ENCODE measurements at places on chromosomes 13 and 19. TPM values are rescaled to one million over a fixed set of nuclear protein-coding genes. Genes with fewer than 3 reads are reported as not detected.

- peak; percentile 85 for DNase-seq
These were observed 1.0 kb downstream of the FSTL3 start for GRCh38 chr19:677201-677600.

OLFM4 gene
- total RNA-seq = 3.1 TPM

DNA sequence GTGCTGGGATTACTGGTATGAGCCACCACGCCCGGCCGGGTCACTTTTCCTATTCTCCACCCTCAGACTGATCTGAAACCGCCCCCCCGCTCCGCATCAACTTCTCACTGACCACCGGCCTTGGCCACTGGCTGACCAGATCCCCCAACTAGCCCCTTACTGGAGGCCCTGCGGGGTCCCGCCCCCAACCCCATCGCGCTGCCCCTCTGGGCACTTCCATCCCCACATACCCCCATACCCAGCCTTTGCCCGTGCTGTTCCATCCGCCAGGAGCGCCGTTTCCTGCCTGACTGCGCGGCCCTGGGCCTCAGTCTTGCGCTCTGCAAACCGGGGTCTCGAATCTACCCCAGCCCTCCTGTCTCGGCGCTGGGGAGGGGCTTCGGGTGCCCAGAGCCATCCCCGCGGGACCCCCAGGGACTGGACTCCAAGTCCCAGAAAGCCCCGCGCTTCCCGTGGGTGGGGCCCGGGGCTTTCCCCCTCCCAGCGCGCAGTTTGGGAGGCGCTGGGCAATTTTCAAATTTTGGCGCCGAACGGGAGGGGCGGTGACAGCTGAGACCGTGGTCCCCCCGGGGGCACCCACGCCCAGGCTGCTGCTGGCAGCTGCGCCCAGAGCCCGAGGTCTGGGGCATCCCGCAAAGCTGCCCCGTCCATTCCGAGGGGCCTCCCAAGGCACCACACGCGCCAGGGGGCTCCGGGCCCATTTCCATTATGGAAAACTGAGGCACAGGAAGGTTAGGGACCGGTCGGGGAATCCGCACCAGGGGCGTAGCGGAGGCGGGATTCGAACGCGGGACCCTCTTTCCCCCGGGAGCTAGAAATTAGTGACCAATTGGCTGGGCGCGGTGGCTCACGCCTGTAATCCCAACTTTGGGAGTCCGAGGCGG is 5.2 kb upstream of the LMNB2 start:
- DNase-seq = peak; percentile 77

ALOX5AP gene
- 21.8 TPM for total RNA-seq

DNA sequence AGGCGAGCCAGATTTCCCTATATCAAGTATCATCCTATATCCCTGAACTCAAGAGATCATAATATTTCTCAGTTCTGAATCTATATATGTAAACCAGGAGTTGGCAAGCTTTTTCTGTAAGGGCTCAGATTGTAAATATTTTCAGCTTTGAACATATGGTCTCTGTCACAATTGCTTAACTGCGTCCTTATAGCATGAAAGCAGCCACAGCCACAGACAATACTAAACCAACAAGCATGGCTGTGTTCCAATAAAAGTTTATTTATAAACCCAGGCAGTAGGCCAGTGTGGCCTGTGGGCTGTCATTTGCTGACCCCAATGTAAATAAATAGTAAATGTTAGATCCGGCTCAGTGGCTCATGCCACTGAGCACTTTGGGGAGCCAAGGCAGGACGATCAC is 12.2 kb upstream of the MYH14 start:
- DNase-seq = no peak

OR7A5 gene
- total RNA-seq = 0.22 TPM

- no peak for DNase-seq
These were observed 11.9 kb upstream of the SPATA13 start for GRCh38 chr13:24148414-24149235.

GRCh38 chr13:94656766-94657165 is 55.1 kb downstream of the GPR180 start:
- DNase-seq = no peak

CCNA1 gene
- 0.85 TPM for total RNA-seq

GRCh38 chr13:77928909-77929308 is 10.3 kb upstream of the EDNRB start:
- DNase-seq = no peak

GRCh38 chr13:31675440-31675953 is 63.8 kb upstream of the RXFP2 start:
- DNase-seq = no peak

DMPK gene
- total RNA-seq = 77.9 TPM

DNA sequence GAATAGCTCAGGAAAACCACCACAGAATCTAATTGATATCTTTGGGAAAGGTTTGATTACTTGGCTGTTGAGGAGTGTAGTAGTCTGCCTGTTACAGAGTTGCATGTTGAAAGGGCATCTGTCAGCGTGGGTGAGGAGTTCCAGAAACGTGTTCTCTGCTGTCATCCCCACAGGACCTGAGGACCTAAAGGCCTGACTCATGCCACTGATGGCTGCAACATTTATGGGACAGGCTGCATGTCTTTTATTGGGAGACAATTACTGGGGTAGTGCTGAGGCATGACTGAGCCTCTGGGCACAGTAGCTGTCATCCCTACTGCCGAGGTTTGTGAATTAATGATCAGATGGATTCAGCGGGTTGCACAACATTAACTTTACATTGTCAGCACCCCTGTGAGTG is 525.9 kb downstream of the GPC6 start:
- DNase-seq = no peak

PEG3 gene
- 14.4 TPM for total RNA-seq

GRCh38 chr13:70568571-70568970 is 460.3 kb upstream of the KLHL1 start:
- DNase-seq = no peak

GRCh38 chr13:40271931-40272775 is 394.3 kb downstream of the FOXO1 start:
- peak; percentile 86 for DNase-seq

GRCh38 chr13:20608438-20609020 is 41.6 kb downstream of the IFT88 start:
- DNase-seq = no peak

Measured in sciatic nerve (tissue), 2 donors.